Cortex of kidney (tissue), 1 donor: ENCODE measurements at places on chromosomes 6 and 20.

- no peak for DNase-seq
Measured at GRCh38 chr6:155523821-155524651, 68.4 kb upstream of the NOX3 start.

- DNase-seq, result no peak
Measured at GRCh38 chr6:85684133-85684808, 41.6 kb upstream of the SYNCRIP start.

DNA sequence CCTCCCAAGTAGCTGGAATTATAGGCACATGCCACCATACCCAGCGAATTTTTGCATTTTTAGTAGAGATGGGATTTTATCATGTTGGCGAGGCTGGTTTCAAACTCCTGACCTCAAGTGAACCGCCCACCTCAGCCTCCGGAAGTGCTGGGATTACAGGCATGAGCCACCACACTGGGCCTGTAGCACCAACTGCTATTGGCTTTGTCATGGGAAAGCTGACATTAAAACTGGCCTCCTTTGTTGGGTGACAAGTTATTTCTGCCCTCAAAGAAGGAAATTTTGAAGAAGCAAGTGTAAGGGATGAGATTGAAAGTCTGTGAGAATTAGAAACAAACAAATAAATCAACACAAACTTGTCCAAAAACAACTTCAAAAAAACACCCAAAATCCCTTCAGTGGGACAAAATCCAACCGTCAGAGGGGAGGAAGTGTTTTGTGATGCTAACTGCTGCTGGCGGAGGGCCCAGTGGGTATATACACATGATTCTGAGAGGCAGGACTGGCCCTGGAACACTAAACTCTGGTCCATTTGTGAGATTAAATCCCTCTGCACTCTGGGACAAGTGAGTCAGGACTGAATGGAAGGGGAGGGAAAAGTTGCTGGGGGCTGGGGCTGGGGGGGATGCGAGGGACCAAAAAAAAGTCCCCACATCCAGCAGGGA lies 87.5 kb upstream of the NAA20 start:
- no peak for DNase-seq

DNA sequence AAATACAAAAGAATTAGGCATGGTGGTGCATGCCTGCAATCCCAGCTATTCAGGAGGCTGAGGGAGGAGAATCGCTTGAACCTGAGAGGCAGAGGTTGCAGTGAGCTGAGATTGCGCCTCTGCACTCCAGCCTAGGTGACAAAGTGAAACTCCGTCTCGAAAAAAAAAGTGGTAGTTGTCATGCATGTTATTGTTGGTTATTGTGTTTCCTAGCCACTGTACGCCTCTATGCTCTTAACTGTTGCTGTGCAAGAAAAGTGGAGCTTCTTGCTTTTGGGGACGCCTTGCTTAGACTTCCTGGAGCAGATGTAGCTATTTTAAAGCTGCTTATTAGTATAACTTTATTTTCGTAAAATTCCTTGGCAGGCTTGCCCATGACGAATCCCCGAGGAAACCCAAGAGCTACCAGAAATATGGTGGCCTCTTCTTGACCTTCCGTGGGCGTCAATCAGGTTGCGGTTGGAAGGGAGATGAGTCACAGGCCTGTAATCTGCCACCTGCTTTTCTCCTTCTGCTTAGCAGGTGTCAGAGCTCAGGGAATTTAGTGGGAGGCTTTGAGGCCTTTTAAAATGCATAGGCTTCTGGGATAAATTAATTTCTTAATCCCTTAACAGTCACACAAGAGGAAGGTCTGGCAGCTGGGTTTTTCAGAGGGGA lies 17.3 kb downstream of the GABRR2 start:
- DNase-seq, result no peak

DNA sequence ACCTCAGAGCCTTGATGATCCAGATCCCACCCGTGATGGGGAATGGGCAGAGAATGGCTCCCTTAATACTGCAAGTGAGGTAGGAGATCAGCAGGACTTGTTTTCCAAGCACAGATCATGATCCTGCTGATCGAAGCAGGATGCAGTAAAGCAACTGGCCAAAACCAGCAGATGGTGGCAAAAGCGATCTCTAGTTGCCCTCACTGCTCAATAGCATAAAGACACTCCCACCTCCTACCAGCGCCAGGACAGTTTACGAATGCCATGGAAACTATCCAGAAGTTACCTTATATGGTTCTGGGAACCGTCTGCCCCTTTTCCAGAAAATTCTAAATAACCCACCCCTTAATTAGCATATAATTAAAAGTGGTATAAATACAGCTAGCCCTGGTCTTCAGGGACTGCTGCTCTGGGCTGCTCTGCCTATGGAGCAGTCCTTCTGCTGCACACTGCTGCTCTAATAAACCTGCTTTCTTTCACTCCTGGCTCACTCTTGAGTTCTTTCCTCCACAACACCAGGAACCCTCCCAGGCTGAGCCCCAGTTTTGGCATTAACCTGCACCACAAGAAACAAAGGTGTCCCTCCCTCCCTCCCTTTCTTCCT lies 415.8 kb downstream of the PREX1 start:
- no peak for DNase-seq

GRCh38 chr20:50450881-50451752 lies 59.1 kb upstream of the PTPN1 start:
- DNase-seq, result no peak

GRCh38 chr20:62606551-62607201 lies 35.6 kb upstream of the SLCO4A1 start:
- DNase-seq, result no peak
